Fibroblast of gingiva (primary cell): ENCODE measurements at places on chromosomes 2 and 18.

DNA sequence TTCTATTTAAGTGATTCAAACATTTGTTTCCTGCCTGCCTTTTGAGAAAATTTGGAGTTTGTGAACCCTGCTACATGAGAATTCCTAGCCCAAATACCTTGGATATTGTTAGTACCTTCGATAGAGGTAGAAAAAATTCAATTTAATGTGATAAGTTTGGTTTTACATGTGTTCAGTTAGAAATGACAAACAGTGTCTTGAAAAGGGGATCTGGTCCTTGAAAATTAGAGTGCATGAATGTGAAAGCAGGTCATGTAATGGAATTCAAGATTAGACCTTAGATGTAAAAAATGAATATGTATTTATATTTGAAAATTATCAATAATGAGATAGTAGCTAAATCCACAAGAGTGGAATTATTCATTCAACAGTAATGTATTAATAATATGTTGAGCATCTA is 70.5 kb downstream of the PIK3C3 start:
- no peak for DNase-seq

DNA sequence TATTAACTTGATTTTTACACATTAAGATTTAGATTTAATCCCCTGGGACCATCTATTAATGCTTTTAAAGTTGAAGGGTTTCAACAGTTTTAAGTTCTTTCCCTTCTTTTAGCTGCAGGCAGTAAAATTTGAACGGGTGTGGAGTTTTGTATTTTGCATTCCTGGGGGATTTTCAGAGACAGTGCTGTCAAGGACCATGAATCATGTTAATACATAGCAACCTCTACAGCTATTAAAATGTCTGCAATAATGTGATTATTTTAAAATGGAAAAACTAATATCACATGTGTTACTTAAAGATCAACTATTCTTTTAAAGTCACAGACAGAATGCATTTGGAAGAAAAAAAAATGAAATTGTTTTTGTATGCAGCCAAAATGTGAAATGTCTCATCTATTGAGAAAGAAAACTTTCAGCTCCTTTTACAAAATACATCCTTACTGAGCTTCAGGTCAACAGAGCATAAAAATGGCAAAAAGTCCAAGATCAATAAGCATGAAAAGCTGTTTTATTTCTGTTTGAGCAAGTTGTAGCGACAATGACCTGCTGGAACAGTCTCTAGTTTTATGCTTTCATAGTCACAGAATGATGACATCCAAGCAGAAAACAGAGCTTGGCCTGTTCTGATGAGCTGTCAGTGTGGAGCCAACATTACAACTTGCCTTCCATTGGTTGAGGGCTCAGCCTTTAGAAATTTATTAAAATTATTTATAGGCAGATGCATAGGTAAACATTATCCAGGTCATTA is 21.6 kb upstream of the ZNF521 start:
- DNase-seq = no peak

DNA sequence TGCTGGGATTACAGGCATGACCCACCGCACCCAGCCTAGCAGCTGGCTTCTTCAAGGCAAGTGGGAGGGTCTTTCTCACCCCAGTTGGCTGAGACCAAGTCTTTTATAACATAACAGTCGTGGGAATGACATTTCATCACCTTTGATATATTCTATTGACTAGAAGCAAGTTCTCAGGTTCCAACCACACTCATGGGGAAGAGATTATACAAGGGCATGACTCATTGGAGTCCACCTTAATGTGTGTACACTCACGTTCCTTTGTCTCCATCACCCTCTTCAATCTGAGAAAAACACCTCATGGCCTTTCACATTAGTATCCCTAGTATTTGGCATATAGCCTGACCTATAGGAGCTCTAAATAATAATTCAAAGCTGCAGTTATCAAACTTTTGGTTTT is 2.8 kb upstream of the BBS5 start:
- no peak for DNase-seq

- no peak for DNase-seq
Observed at GRCh38 chr2:200264631-200265030, 41.9 kb upstream of the SPATS2L start.

- DNase-seq = no peak
Observed at GRCh38 chr2:18369760-18370159, 190.7 kb downstream of the RDH14 start.

DNA sequence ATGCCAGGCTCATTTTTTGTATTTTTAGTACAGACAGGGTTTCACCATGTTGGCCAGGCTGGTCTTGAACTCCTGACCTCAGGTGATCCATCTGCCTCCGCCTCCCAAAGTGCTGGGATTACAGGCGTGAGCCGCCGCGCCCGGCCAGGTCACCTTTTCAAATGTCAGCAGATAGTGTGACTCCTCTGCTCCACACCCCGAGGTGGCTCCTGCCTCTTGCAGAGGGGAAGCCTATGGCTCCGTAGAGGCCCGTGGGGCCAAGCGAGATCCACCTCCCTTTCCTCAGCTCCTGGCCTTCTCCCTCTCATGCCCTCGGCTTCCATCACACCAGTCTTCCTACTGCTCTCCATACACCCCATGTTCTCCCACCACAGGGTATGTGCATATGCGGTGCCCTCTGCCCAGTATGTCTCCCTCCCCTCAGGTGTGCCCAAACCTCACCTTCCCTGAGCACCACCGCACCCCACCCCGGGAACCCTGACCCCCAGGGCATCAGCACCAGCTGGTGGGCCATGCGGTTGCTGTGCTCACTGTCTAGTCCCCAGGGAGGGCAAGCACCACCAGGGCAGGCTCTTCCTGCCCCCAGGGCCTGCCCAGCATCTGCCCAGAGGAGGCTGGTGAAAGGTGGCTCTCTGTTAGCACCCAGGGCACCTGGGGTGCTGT is 10.7 kb downstream of the GPR17 start:
- DNase-seq = no peak
